ENCODE measurements at places on chromosomes 7 and 10.

GRCh38 chr7:151487228-151487627 is 32.5 kb downstream of the RHEB start:
- DNase-seq: no peak

- DNase-seq: no peak
Observed at GRCh38 chr7:107130487-107131220, 38.1 kb upstream of the HBP1 start.

DNA sequence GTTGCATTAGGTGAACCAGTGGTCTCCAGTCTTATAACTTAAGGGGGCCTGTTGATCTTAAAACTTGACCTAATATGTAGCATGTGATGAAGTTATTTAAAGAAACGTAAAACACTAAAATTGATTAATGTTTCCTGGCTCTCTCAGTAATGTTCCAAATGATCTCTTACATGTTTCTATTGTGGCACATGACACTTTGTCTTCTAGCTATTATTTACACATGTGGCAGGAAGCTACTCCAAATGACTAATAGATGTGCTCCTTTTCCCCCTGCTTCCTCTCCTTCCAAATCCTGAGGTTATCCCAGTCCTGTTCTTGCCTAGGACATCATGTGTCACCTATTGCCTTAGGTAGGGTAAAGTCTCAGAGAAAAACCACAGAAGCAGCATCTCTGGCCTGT is 89.4 kb downstream of the FAS start:
- DNase-seq: no peak

DNA sequence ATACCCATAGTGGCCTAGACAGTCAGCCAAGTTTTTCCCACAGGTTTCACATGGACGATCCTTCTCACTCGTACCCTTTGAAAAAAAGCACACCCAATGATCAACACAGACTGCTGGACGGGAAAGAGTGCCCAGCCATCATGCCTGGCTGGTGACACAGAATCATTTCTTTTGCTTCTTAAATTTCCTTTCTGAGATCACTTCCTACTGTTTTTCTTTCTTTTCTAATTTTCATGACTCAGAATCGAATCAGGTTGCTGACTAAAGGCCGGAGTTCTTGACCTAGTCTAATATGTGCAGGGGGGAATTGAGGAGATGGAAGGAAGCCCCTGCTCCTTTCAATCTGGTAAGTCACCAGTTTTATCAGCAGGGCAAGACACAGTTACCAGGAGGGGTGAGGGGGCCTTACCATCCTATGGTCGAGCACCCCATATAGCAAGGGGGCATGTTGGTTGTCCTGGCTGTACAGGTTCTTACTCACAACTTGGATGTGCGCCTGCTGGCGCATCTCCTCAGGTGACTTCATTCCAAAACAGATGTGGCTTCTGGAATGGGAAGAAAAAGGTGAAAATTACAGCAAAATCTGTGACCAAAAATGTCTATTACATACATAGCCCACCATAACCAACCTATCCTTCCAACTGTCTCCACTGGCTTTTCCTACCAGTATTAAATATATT is 3.5 kb downstream of the POLR3A start:
- DNase-seq: no peak

DNA sequence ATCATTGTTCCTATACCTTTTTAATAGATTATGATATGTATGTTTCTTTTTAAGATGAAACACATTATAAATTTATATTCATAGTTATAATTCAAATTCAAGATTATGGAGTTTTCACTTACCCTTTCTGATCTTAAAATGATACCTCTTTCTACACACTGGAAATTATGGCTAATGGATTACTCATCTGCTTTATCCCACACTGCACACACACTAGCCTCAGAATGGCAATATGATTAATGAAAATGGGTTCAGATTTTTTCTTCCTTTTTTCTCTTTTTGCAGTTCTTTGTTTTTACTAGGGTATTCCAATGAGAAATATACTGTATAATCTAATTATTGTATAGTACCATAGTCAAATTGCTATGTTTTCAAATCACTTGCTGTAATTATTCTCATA is 82.3 kb upstream of the FZD1 start:
- no peak for DNase-seq

DNA sequence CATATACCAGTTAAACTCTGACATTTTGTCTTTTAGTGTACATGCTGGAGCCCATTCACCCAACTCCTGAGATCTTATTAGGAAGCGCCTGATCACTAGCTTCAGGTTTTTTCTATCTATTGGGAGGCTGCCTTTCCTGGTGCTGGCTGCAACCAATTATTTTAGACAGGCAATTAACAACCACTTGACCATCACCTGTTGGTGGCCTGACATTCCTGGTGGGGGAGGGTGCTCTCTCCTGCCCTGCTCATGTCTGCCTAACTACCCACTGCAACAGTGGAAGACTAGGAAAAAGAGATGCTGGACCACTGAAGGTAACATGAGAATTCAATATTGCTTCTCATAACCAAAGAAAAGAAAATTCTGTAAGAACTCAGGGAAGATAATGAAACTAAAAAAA is 190.3 kb upstream of the GRM3 start:
- DNase-seq: no peak

GRCh38 chr7:152392254-152392653 is 43.5 kb downstream of the KMT2C start:
- DNase-seq: no peak

DNA sequence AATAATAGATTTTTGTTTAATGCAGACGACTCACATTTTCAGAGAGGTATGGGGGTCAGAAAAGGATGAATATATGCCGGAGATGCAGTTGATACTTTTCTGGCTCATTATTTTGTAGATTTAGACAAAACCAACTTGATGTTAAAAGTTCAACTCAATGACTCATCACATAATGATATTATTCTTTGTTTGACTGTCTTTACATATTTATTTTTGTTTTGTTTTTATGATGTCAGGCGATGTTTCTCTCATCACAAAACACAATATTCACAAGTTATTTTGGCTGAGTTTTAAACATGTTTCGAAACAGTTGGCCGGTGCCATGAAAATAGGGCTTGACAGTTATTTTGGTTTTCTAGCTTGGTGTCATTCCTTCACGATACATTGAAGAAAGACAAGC is 1.3 kb downstream of the GJD4 start:
- DNase-seq: no peak

- peak; percentile 25 for DNase-seq
Observed at GRCh38 chr7:10973942-10974911, 555 bp downstream of the PHF14 start.

DNA sequence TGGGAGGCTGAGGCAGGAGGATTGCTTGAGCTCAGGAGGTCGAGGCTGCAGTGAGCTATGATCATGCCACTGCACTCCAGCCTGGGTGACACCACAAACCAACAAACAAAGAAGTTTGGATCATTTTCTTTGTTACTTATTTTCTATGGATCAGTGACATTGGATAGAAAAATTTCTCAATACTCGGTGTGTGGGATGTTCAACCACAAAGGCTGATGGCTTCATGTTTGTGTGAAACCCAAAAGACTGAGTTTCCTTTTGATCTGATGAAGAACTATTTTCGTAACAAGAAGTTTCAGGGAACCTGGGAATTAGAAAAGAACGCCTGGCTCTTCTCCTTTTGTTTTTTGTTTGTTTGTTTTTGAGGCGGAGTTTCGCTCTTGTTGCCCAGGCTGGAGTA is 104.0 kb downstream of the HOXA1 start:
- no peak for DNase-seq

DNA sequence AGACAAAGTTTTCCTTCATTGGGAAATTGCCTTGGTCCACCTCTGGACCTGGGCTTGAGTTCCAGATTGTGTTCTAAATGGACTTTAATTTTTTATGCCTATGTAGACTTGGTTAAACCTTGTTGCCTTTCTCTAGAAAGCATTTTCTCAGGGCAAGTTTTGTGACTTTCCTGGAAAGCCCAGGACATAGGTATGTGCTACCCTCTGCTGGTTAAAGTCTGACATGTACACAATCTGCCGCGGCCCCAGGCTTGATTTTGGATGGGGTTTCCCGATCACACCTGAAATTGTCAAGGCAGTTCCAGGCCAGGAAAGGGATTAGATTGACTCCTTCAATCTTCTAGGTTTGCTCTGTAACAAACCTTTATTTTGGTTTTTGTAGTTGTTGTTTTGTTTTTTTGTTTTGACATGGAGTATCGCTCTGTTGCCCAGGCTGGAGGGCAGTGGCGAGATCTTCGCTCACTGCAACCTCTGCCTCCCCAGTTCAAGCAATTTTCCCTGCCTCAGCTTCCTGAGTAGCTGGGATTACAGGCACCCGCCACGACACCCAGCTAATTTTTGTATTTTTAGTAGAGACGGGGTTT is 14.1 kb upstream of the AKR1B10 start:
- peak; percentile 52 for DNase-seq

DNA sequence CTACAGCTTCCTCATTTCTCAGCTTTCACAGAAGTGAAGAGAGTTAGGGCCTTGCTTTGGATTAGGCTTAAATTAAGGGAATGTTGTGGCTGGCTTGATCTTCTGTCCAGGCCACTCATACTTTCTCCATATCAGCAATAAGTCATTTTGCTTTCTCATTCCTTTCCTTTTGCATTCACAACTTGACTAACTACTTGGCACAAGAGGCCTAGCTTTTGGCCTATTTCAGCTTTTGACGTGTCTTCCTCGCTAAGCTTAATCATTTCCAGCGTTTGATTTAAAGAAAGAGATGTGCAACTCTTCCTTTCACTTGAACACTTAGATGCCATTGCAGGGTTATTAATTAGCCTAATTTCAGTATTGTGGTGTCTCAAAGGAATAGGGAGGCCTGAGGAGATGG is 712.0 kb downstream of the INHBA start:
- DNase-seq: no peak

- no peak for DNase-seq
Observed at GRCh38 chr7:33422825-33423645, 293.7 kb downstream of the BBS9 start.

DNA sequence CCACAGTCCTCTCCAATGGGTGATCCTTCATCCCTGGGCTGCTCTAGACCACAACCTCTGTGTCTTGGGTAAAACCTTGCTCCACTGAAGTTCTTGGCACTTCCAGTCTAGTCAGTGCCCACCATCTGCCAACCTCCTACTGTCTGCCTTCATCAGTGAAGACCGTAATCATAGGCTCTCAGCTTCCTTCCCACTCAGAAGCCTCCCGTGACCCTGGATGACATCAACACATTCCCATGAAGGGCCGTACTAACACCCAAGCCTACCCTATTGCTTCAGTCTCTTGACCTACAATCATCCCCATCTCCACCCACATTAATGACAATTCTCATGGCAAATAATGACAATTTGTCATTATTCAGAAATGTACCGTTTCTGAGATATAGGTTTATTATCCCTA is 27.6 kb upstream of the GARS1 start:
- no peak for DNase-seq

- no peak for DNase-seq
Observed at GRCh38 chr10:125773687-125774543, 1.7 kb downstream of the MMP21 start.

DNA sequence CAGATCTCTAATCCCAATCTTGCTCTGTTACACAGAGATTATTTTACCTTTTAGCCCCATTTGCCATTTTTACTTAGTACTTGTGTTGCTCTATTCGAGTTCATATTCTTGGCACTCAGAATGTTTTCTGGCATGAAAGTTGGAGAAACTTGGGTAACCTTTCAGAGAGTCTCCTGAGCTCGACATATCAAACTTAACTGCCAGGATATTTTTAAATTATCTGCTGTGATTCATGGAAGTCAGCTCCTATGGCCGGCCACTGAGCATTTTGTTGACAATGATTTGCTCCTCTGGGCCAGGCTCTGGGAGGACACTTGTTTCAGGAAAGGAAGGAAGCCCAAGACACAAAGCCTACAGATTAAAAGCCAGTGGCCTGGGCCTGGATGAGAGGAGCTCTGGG is 396.7 kb downstream of the TNS3 start:
- no peak for DNase-seq

DNA sequence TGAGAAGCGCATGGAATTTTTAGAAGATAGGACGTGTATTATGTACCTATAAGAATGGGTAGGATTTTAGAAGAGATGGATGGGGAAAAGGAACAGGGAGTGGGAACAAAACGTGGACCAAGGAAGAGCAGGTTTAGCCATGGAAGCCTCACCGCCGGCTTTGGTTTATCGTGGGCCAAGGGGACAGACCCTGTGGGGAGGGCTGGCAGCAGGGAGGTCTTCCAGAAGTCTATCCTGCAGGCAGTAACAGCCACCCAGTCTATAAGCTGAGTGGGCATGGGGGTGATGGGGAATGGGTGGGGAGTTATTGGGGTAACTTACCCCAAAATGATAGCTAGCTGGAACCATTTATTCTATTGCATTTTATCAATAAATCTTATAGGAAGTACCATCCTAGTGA is 44.9 kb downstream of the IKZF1 start:
- DNase-seq: no peak

GRCh38 chr7:50728184-50728583 is 54.5 kb downstream of the GRB10 start:
- no peak for DNase-seq

GRCh38 chr7:150401861-150402631 is 22.9 kb downstream of the ZNF775 start:
- DNase-seq: no peak

GRCh38 chr7:47248797-47249196 is 333.1 kb downstream of the TNS3 start:
- no peak for DNase-seq
